ENCODE measurements at places on chromosomes 7 and 10.

GRCh38 chr7:130379532-130379920, 768 bp upstream of the CPA1 start:
- no peak for DNase-seq

DNA sequence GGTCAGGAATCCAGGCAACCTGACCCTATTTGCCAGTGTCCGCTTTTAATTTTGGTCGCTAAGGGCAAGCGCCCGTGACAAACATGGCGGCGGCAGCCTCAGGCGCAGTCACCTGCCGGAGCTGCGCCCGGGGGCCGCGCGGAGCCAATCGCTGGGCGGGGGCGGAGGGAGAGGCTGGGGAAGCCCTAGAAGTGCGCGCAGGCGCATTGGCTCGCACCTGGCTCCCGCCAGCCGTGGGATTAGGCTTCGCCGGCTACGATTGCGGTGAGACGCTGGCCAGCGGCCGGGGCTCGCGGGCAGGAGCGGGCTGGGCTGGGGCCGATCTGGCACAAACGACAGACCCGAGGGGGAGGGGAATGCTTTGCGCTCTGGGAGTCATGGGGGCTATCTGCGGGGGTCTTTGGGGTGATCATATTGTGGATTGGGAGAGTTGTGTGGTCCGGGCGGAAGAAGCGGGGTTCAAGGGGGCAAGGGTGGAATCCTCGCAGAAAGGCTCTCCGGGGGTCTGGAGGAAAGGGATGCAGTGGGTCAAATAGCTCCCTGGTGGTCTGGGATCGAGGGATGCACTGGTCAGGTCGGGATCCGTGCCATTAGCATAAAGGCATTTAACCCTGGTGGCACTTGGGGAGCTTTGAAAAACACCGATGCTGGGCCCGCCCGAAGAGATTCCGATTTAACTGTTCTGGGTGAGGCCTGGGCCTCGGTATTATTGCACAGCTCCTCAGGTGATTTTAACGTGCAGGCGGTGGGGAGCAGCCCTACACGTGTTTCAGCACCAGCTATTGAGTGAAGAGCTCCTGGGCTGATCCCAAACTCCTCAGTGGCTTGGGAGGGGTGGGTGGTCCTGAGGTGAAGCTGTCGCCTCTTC, 10.1 kb upstream of the C10orf95 start:
- DNase-seq = peak; percentile 74

DNA sequence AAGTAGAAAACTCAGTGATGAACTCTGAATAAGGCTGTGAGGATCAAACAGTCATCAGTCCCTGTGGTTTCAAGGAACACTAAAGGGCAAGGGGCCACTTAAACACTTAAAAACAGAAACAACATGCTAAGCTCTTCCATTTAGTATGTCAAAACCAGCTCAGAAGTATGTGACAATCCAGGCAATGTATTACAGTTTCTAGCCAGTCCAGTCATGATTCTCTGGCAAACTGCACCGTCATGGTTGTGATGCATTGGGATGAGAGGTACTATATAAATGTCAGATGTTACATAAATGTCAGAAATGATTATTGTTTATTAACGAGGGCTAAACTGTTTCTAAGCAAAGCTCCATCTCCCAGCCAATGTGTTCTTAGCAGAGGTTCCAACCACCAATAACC, 4.7 kb upstream of the CREB5 start:
- peak; percentile 68 for DNase-seq

- no peak for DNase-seq
Observed at GRCh38 chr10:72292223-72292691, 18.5 kb downstream of the DDIT4 start.

DNA sequence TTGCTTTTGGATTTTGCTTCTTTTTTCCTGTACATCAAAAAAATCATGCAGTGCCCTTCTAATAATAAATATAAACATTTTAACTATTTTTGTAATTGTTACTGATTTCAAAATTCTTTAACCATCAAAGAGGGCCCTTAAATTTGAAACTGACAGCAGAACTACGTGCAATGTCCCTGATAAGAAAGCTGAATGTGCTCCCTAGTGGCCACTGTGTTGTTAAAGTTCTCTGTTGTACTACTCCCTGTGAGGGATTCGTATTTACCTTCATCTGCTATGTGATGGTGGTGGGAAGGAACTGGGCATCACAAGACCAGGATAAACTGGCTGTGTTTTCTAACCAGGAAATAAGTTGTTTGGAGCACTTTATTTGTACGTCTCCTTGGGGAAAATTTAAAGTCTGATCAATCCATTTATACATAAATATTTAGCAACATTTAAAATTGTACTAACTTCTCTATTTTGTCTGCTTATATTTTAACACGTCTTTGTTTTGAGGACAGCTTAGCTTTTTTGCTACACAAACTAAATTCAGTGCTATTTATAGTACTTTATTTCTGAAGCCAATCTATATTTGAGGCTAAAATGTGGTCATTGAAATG, 322.4 kb downstream of the HGF start:
- DNase-seq = peak; percentile 61

DNA sequence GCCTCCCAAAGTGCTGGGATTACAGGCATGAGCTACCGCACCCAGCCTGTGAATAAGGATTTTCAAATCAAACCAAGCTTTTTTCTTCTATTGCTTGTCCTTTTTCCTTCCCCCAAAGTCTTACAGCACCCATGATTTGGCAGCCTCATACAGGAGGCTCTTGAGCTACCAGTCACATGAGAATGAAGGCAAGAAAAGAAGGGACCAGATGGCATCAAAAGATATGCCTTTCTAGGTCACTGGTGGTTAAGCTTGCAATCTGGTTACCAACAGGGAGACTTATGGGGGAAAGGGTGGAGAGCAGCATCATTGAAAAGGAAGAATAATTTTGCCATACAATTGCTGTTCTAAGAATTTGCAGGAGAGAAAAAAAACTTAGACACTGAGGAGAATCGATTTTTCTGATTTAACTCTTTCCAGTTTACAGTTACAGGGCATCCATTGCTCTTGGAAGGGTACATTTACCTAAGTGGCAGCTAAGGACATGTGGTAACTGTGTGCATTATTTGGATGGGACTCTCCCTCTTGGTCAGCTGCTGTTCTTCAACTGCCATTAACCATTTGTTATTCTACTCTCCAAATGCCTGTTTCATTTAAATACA, 29.5 kb downstream of the SMNDC1 start:
- DNase-seq = no peak

GRCh38 chr7:74364061-74364460, 74.9 kb downstream of the CLIP2 start:
- no peak for DNase-seq

- no peak for DNase-seq
Observed at GRCh38 chr7:27920281-27920946, 180.5 kb downstream of the TAX1BP1 start.

GRCh38 chr10:60192946-60193345, 196.7 kb downstream of the ANK3 start:
- no peak for DNase-seq

DNA sequence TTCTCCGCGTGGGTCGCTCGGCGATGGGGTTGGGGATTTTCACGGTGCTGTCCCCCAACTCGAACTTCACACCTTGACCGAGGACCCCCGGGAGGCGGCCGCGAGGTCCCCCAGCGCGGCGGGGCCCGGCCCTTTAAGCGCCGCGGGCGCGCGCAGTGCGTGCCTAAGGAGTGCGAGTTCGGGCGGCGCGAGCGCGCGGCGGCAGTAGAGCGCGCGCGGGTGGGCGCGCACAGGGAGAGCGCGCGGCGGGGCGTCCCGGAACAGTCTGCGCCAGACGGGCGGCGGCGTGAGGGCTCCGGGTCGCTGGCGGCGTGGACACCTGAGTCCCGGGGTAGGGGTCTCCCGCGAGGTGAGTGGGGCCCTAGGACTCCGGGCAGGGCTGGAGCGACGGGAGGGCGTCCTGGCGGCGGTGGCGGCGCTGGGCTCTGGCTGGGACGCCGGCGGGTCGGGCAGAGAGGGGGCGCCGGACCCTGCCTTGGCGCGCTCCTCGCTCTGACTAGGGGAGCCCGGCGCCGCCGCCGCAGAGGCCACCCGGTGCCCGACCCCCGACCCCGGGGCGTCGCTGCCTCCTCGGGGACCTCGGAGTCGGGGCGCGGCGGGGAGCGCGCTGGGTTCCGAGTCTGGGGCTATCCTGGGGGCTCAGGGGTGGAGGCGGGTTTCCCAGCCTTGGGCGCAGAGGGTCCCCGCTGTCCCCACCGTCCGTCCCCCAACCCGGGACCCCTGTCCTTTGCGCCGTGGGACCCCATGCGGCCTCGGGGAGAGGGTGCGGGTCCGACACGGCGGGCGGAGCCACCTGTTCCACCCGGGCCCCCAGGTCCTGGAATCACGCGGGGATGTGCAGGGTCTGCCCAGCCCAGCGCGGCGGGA, at the start of gene PROSER2:
Gene PROSER2 (plus strand): TSS at position 235 of the 867 bp plus-strand sequence. CDS start 28,722 bp downstream, outside the sequence.
- DNase-seq = peak; percentile 20

GRCh38 chr10:61688551-61689308, 26.0 kb downstream of the CABCOCO1 start:
- no peak for DNase-seq

DNA sequence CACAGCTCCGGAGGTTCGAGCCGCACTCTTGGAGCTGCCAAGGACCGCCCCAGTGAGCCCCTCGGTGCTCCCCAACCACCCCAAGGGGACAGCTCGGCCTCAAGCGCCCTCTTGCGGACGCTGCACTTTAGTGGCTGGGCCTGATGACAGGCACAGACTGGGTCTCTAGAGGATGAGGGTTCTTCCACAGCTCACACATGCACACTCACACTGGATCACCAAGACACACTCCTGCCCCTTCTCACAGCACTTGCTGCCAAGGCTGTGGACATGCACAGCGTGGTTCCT, 2.1 kb downstream of the RET start:
- peak; percentile 9 for DNase-seq

DNA sequence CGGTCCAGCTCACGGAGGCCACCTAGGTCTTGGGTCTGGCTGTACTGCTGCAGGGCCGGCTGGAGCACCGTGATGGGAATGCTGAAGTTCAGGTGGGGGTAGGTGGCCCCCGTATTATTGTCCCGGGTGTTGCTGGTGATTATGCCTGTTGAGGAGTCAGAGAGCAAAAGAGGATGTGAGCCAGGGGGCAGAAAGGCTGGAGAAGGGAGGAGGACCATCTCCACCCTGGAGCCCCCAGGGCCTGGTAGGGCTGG, 6.6 kb downstream of the TYSND1 start:
- no peak for DNase-seq
